ENCODE measurements at places on chromosomes 7 and 10.
A peak's percentile ranks its signal among the peaks of the same experiment; 100 is the strongest.

DNA sequence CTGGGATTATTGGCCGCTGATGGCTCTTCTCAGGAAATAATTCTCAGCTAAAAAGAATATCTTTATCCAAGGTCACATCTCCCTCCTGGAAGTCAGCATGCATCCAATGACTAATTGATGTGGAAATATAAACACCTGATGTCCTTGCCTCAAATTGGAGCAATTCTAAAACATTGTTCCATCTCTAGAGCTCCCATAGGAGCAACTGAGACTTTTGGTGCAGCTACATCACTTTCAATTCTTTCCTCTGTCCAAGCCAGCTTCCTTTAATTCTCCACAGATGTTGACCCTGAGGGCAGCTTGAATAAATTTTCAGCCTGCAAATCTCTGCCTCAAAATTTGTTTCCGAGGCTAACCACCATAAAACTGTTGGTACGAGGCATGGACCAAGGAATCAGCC, 43.9 kb upstream of the KCND2 start:
- DNase-seq = no peak

- no peak for DNase-seq
These were observed 548.5 kb downstream of the MAGI2 start for GRCh38 chr7:78904983-78905382.

- DNase-seq = no peak
These were observed 350 bp upstream of the ZNF37A start for GRCh38 chr10:38093816-38094157.

GRCh38 chr10:102645741-102646609, 1.7 kb downstream of the TRIM8 start:
- peak; percentile 92 for DNase-seq

- DNase-seq = peak; percentile 74
These were observed 4.4 kb upstream of the FAM107B start for GRCh38 chr10:14779001-14779651.

GRCh38 chr10:48460182-48460581, 144.7 kb downstream of the ARHGAP22 start:
- peak; percentile 13 for DNase-seq

- no peak for DNase-seq
These were observed 2.1 kb downstream of the FAM20C start for GRCh38 chr7:194252-195009.

DNA sequence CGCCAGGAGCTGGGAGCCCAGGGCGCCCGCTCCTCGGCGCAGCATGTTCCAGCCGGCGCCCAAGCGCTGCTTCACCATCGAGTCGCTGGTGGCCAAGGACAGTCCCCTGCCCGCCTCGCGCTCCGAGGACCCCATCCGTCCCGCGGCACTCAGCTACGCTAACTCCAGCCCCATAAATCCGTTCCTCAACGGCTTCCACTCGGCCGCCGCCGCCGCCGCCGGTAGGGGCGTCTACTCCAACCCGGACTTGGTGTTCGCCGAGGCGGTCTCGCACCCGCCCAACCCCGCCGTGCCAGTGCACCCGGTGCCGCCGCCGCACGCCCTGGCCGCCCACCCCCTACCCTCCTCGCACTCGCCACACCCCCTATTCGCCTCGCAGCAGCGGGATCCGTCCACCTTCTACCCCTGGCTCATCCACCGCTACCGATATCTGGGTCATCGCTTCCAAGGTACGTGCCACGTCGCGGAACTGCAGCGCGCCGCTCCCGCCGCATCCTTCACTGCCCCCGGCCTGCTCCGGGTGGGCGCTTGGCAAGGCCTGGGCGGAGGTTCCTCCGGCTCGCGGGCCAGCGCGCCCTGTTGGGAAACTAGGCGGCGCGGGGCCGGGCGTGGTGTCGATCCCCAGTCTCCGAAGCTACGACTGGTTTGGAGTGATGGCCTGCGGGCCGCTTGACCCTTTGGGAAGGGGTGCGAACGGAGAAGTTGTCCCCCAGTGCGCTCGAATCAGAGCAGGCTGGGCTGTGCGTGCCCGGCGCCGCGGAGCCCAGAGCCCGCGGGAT, 868 bp downstream of the EMX2 start:
- DNase-seq = no peak

DNA sequence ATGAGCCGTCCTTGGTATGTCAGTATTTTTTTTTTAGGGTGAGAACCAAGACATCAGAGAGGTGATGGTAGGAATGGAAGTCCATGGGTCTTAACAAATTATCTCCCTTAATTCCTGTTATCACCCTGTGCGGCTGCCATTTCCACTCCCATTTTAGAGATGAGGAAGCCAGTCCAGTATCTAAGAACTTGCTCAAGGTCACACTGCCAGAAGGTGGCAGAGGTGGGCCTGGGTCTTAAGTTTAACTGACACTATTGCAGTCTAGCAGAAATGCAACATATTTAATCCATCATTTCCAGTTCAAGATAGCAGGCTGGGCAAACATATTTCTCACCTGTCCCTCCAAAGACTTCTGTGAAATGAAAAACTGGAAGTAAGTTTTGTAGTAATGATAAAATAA, 108.3 kb downstream of the GLI3 start:
- DNase-seq = peak; percentile 46

- DNase-seq = peak; percentile 99
These were observed 17.8 kb upstream of the PDLIM1 start for GRCh38 chr10:95308389-95309302.

GRCh38 chr7:28054531-28055160, 125.9 kb downstream of the JAZF1 start:
- DNase-seq = no peak

DNA sequence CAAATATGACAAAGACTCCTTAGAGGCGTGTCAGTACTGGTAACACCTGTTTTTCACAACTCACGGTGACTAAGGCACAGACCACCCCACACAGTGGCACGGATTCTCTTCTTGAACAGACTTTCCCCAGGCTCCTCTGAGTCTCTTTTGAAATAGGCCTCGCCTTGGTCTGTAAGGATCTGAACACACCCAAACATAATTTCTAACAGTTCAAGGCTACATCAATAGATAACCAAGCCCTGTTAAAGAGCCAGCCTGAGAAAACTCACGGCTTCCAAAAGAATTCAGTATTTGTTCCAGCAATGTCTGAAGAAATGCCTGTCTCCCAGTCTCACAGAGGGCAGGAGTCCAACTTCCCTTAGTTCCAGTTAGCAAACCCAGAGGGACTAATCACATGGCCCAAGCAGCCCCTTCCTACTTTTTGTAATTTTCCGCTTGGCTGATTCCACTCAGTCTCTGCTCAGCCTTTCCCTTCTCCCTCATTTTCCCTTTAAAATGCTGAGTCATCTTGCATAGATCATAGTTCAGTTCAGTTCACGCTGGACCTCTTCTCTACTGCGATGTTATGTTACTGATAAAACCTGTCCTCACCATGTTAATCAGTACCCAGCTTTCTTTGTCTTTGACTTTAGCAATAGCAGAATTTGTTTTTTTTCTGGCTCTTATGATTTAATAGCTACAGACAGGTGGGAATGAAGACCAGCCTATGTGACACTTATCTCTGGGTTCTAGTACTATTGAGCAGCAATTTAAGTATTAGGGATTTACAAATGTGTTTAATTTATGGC, 22.6 kb upstream of the AKR1C3 start:
- DNase-seq = peak; percentile 64

GRCh38 chr7:150668472-150668911, 17.0 kb upstream of the GIMAP2 start:
- no peak for DNase-seq

GRCh38 chr7:155166673-155167370, 96.7 kb downstream of the HTR5A start:
- DNase-seq = peak; percentile 62

- DNase-seq = peak; percentile 25
These were observed 29.8 kb downstream of the NDUFB2 start for GRCh38 chr7:140726281-140726680.

GRCh38 chr7:142927085-142927745, 6.3 kb downstream of the TRPV5 start:
- no peak for DNase-seq

DNA sequence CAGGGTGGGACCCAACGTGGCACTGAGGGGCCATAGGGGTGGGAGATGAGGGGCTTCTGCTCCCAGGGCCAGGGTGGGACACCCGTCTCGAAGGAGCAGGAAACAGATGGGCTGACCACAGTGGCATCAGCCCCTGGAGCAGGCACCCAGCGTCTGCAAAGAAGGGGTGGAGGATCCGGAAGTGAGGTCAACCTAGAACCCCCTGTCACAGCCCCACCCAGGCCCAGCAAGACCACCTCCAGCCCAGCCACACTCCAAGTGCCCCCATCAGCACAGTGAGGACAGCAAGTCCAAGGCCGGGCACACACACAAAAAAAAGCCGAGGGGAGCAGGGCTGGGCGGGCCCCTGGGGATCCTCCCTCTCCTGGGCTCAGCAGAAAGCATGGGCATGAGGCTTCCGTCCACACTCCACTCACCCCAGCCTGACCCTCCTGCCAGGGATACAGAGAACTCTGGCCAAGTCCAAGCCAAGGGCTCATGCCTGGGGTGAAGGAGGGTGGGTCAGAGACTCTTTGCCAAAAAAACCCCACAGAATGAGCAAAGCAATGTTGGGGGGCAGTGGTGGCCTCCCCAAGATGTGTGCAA, 111.0 kb downstream of the FOXL3 start:
- no peak for DNase-seq

DNA sequence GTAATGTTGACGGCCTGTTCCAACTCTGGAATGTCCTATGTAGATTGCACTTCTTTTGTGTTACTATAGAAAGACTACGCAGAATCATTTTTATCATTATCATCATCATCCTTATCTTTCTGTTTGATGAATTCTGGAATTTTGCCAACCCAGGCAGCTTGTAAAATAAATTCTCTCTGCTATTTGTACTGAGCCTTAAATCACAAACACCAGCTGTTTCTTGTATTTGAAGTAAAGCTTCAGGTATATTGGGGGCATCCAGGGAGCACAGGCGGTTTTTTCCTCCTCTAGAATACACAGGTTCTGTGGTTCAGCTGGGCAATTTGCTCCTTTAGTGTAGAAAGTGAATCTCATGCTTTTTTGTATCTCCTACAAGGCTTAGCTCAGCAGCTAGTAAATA, 14.9 kb upstream of the CPA5 start:
- DNase-seq = no peak

- peak; percentile 7 for DNase-seq
These were observed 544 bp downstream of the SEC23IP start for GRCh38 chr10:119893074-119893473.

DNA sequence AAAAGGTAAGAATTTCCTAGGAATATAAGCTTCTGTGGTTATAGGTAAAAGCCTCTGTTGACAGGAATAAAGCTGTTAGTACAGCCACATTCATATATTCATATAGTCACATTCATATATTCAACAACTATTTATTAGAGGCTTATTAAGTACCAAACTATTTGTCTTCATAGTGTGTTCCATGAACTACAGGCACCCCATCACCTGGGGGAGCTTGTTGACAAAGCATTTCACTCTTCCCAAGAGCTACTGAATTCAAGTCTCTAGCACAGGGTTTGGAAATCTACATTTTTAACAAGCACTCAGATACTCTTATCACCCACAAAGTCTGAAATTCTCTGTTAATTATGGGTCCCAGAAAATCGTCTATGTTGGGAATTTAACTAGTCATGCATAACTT, 110.6 kb downstream of the RNLS start:
- no peak for DNase-seq

DNA sequence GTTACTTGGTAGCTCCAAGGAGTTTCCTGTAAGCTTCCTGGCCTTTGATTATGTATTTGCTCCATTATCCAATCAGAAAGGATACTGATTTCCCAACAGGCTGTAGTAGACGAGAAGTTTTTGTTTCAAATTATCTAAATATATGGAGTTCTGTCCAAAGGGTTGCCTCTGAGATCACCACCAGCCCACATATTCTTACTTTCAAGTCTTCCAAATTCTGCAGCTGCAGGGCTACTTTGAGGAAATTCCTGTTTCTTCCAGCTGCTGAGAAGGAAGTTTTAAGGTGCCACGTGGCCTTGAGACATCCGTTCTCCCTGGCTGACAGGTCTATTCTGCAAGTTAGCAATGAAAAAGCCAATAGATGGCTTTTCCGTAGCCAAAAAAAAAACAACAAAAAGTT, 286.0 kb downstream of the TWIST1 start:
- DNase-seq = no peak

GRCh38 chr7:104482362-104483037, 154.1 kb downstream of the LHFPL3 start:
- DNase-seq = no peak

GRCh38 chr7:1324028-1324900, 91.6 kb downstream of the UNCX start:
- no peak for DNase-seq

DNA sequence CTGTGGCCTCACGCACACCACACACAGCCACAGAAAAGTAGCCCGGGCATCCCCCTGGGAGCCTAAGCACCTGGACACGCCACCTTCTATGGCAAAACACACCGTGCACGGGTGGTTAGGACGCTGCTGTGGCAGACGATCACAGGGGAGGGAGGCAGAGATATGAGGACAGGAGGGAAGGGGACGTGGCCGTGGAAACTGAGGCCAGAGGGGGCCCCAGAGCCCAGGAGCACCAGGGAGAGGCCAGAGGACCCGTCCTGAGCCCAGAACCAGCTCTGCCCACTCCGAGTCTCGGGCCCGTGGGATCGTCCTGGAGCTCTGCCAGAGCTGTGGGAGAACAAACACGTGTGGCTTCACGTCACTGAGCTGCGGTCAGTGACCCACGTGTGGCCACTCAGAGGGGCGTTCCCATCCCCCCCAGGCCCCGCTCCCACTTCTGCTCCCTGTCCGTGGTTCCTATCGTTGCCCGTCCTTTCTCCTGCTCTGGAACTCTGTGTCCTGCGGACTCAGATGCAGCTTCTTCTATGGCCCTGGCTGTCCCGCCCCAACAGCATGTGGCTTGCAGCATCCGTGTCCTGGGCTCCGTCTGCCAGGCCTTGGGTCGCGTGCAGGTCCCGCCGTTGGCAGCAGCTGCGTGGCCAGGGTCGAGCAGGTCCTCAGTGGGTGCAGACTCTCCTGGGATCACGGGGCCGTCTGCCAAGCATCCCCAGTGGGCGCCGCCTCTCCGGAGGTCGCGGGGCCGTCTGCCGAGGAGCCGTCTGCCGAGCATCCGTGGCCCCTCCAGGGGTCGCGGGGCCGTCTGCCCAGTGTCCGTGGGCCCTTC, 31.0 kb downstream of the GET4 start:
- peak; percentile 20 for DNase-seq

GRCh38 chr10:112966194-112966855, 16.3 kb downstream of the TCF7L2 start:
- DNase-seq = no peak

GRCh38 chr7:151085691-151086620, at the start of gene AGAP3:
AGAP3 (plus strand) TSS chr7:151086475; CDS start chr7:151086742, 267 bp downstream.
- DNase-seq = peak; percentile 89

All from M059J (cell line).